ENCODE measurements at places on chromosomes 12 and 14. TPM values are rescaled to one million over a fixed set of nuclear protein-coding genes. Genes with fewer than 3 reads are reported as not detected.
A peak's percentile ranks its signal among the peaks of the same experiment; 100 is the strongest.

The RBP5 gene
- not detected for total RNA-seq

The SIVA1 gene
- 50.1 TPM for total RNA-seq

GRCh38 chr12:88253371-88253978 is 111.4 kb downstream of the TMTC3 start:
- DNase-seq: no peak

DNA sequence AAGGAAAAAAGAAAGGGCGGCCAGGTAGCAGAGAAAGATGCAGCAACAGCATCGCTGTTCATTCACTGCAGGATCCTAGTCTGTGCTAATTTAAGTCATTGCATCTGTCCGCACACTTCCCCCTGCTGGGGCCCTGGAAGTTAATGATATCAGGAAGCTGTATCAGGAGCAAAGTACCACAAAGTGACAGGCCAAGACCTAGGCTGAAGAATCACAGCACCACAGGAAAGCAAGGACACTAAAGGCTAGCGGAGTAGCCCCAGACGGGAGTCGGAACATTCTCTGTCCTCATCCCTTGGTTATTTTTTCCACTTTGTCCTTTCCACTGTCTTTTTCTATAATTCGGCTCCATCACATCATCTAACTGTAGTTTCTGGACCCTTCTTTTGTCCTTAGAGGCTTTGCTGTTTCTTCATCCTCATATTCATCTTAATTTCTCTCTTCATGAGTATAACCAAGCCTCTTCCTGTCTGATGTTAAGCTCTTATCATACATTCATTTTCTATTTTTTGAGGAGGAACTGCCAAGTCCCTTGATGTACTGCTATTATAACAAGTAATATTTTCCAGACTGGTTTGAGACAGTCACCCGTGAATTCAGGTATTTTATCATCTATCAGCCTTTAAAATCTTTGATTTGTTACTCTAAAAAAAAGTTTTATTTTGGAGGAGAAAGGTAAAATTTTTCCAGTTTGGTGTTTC is 28.3 kb downstream of the DUSP16 start:
- no peak for DNase-seq

DNA sequence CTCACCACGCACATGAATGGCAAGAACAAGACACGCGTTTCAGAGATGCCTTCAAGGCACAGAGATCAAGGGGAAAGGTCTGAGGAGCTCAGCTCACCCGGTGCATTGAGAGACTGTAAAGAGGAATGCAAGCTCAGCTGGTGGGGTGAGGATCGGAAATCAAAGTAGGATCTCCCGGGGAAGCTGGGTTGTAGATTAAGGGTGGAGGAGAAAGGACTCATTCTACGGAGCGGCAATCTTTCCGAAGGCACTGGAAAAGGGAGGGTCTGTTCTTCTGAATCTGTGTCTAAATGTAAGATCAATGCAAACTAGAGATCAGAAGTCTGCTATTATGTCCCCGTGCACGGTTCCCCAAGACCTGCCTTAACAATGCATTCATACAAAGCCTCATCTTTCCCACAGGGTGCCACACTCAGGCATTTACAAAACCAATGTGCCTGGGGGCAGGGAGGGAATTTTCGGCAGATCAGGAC is 41.6 kb upstream of the PYGL start:
- DNase-seq: no peak

- DNase-seq: no peak
These were observed 445.5 kb downstream of the EGLN3 start for GRCh38 chr14:33505266-33505962.

DNA sequence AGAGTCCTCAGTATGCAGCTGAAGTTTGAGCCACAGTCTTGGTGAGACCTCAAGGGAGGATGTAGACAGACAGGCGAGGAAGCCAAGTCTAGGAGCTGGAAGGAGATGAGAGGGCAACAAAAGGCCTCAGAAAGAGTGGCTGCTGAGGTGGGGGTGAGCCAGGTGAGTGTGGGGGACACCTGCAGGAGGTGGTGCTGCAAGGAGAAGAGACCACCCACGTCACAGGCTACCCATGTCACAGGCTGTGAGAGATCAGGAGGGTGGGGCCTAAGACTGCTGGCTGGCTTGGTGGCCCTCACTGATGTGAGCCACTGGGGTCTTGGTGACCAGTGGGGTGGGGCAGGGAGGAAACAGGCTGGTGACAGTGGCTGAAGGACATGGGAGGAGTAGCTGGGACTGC is 97.3 kb downstream of the KIF26A start:
- peak; percentile 67 for DNase-seq
